ENCODE measurements at places on chromosomes 12 and 14.

- DNase-seq: peak; percentile 43
These were observed 202.2 kb upstream of the PRKD1 start for GRCh38 chr14:30129807-30130206.

- no peak for DNase-seq
These were observed at the start of gene INHBC for GRCh38 chr12:57434517-57435223. Gene INHBC (plus strand): TSS chr12:57434784. CDS start chr12:57434887, 103 bp downstream.

GRCh38 chr14:101843665-101844064, 82.2 kb downstream of the PPP2R5C start:
- DNase-seq: no peak

DNA sequence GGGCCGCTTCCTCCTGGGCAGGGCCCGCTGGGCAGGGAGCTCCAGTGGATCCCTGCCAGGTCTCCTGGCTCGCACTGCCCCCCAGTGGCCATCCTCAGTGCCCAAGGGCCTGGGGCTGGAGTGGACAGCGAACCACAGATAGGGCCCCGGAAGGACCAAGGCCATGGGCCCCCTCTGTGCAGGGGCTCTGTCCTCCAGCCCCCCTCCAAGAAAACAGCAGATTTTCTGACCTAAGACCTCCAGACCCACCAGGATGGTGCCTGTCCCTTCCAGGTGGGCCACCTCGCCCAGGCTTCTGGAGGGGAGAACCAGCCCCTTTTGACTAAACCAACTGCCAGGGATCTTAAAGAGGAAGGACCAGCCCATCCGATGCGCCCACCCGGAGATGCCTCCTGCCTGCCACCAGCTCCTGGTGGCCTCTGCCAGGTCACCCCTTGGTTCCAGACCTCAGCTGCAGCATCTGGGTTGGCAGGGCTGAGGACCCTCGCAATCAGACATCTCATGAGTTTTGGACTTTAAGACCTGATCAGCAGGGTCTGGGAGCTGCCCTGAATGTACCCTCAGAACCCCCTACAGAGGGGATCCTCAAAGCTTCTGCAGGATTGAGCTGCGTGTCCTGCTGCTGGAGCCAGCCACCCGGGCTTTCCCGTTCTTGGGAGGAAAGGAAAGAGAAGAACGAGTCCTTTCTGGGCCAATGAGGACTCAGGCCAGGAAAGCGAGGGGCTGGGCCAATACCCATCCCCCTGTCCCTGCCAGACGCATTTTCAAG, 325.8 kb upstream of the DIO3 start:
- DNase-seq: no peak

GRCh38 chr12:109997393-109997792, 1.2 kb upstream of the GIT2 start:
- DNase-seq: no peak

DNA sequence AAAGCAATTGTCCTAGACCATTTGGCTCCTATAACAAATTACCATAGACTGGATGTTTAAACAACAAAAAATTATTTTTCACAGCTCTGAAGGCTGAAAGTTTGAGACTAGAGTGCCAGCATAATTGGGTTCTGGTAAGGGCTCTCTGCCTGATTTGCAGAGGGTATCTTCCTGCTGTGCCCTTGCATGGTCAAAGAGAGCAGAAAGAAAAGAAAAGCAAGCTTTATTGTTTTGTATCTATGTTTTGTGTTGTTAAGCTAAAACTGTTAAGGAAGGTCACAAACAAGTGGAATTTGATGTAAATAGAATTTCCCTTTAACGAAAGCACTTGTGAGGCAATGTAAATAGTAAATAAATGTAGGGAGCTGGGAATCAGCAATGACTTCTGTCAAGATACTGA, 1031.0 kb upstream of the ATXN7L3B start:
- peak; percentile 1 for DNase-seq

GRCh38 chr14:90795744-90796143, 20.5 kb downstream of the TTC7B start:
- DNase-seq: no peak

- DNase-seq: no peak
These were observed 55.3 kb downstream of the PPM1H start for GRCh38 chr12:62879691-62880090.

- no peak for DNase-seq
These were observed 48.7 kb downstream of the SETD3 start for GRCh38 chr14:99431986-99432385.

DNA sequence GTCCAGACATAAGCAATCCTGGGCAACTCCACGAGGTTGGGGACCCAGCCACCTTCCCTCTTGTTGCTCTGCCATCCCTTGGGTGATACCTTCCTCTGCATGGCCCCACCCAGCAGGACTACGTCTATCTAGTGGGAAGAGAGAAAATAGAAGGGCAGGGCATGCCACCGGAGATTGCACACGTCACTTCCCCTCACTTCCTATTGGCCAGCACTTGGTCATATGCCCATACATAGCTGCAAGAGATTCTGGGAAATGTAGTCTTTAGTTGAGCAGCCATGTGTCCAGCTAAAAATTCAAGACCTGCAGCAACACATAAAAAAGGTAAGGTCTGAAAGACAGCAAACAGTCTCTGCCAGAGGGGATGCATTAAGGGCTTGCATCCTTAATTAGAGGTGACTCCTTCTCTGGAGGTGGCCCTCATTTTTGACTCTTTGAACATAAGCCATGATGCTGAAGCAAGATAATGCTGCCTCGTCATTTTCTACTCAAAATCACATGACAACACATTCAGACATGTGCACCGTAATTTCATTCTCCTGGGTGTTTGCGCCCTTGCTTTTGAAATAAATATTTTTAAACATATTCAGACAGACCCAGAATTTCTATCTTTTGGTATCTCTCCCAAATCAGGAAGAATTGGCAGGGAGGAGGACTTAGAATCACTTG, 91.8 kb upstream of the PWP1 start:
- DNase-seq: no peak

- no peak for DNase-seq
These were observed 11.0 kb upstream of the HHIPL1 start for GRCh38 chr14:99633918-99634317.

DNA sequence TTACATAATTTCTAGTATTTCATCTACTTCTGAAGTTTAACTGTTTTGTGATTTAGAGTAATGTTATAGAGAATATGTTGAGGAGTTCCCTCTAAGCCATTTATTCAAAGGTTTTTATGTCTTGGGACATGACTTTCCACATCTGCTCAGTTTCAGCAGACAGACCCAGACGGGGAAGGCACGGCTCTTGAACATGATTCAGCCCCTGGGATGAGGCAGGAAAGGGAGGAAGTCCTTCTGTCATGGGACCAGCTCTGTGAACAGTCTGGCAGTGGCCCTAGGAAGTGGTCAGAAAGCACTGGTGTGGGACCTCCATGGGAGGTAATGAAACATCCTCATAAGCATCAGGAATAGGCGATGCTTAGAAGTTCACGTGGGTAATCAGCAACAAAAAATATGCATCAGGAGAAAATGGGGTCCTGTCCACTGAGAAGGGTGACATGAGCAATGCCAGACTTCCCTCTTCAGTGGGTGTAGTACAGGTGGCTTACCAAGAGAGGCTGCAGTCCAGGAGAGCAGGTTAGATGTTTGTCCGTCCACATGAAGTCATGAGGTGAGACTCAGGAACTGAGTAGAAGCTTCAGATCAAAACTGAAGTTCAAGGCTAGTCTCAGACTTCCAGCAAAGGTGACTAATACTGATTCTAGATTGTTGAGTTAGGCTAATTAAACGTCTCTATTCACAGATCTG, 248.5 kb downstream of the IPO8 start:
- no peak for DNase-seq

GRCh38 chr14:29576927-29577326, 350.7 kb downstream of the PRKD1 start:
- DNase-seq: no peak

DNA sequence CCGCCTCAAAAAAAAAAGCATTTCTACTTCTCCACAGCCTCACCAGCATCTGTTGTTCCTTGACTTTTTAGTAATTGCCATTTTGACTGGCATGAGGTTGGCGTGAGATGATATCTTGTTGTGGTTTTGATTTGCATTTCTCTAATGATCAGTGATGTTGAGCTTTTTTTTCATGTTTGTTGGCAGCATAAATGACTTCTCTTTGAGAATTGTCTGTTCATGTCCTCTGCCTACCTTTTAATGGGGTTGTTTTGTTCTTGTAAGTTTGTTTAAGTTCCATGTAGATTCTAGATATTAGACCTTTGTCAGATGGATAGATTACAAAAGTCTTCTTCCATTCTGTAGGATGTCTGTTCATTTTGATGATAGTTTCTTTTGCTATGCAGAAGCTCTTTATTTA, 182.9 kb downstream of the FOXG1 start:
- no peak for DNase-seq

DNA sequence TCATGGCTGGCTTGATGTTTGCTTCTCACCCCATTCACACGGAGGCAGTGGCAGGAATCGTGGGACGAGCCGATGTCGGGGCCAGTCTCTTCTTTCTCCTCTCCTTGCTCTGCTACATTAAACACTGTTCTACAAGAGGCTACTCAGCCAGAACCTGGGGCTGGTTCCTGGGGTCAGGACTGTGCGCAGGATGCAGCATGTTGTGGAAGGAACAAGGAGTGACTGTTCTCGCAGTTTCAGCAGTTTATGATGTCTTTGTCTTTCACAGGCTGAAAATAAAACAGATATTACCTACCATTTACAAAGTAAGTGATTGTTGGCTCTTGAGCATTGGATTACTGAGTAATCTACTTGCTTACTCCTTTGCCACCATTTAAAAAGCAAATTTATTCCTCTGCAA, 170.6 kb downstream of the TMTC2 start:
- no peak for DNase-seq

GRCh38 chr12:85448548-85449139, 168.6 kb downstream of the ALX1 start:
- DNase-seq: no peak

DNA sequence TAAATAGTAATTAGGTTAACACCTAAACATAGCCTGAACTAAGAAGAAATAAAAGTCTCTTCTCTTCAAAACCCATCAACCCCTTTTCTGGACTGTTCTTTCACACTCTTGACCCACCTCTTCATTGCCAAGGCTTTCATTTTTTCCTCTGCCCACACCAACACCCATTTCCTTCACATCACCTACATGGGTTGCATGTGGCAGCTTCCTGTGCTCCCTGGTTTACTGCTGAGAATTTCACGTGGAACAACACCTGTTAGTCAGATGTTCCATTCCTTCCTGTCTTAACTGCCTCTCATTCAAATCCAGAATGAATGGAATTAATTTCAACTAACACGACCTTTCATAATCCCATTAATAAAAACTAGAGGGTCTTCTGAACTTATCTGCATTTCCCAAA, 157.3 kb downstream of the BCAT1 start:
- DNase-seq: no peak

GRCh38 chr14:96979611-96980074, 182.5 kb downstream of the VRK1 start:
- DNase-seq: no peak

GRCh38 chr12:5988088-5988487, 43.0 kb upstream of the ANO2 start:
- DNase-seq: no peak

DNA sequence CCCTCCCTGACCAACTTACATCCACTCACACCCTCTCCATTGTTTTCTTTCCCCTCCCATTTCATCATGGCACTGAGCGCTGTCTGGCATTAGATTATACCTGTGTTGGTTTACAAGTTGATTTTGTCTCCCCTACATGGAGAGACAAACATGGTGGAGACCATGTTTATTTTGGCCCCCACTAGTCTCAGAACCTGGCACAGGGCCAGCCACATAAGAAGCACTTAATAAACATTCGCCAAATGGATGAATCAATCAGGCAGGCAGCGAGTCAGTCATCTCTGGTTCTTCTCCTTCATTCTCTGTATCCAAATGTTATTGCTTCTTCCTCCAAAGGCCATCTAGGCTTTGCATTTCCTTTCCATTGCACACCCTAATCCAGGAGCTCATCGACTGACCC, 177.4 kb downstream of the DPF3 start:
- no peak for DNase-seq

GRCh38 chr14:78933948-78934524, 763.9 kb downstream of the NRXN3 start:
- no peak for DNase-seq

DNA sequence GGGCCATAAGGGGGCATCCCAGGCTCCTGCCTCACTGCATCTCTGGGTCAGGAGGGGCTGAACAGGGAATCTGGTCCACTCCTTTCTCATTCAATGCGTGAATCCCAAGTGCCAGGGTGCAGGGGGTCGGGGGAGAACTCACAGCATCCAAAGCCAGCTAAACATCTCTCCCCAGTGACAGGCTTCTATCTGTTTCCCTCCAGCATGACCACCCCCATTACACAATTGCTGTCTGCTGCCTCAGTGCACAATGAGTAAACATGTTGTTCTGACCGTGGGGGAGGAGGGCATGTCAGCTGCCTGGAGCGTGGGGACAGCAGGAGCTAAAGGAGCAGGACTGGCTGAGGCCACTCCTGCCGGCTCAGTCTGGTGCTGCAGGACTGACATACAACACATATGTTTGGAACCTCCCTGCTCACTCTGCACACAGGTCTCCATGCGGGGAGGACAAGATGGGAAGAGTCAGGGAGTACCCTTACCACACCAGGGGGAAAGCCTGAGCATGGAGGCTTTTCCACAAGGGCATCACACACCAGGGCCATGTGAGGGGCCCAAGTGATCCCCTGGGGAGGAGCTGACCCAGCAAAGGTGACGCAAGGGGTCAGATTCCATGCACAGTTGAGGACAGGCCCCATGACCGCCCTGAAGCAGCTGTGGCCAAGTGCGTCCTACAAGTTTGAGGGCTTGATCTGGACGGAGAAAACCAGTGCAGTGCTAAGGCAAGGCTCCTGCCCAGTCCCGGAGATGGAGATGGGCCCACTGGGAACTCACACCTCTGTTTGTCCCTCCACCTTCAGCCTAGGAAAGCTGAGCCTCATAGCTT, 1.4 kb downstream of the TNS2 start:
- DNase-seq: no peak

DNA sequence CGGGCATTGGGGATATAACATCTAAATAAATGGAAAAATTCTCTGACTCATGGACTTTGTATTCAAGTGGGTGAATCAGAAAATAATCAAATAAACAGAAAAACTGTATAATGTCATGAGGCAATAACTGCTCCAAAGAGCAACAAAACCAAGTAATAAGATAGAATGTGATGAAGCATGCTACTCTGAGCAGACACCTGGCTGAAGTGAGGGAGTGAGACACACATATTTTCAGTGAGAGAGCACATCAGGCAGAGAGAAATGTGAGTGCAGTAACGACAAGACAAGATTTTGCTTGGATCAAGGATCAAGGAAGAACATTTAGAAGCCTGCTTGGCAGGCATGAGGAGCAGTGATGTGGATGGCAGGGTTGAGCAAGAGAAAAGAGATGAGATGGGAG, 75.8 kb upstream of the CCDC91 start:
- no peak for DNase-seq
